ENCODE measurements at places on chromosomes 16 and 17. TPM values are rescaled to one million over a fixed set of nuclear protein-coding genes. Genes with fewer than 3 reads are reported as not detected.

- no peak overlapping the region for H3K27ac ChIP-seq
- no peak overlapping the region for H3K4me3 ChIP-seq
- H3K4me1 ChIP-seq, result no peaks in the 10 kb centered on the region
- H3K27me3 ChIP-seq, result no peaks in the 10 kb centered on the region
Observed at GRCh38 chr17:69265873-69266272, 37.2 kb upstream of the ABCA10 start.

Gene GPRC5B
- 7.4 TPM for total RNA-seq

DNA sequence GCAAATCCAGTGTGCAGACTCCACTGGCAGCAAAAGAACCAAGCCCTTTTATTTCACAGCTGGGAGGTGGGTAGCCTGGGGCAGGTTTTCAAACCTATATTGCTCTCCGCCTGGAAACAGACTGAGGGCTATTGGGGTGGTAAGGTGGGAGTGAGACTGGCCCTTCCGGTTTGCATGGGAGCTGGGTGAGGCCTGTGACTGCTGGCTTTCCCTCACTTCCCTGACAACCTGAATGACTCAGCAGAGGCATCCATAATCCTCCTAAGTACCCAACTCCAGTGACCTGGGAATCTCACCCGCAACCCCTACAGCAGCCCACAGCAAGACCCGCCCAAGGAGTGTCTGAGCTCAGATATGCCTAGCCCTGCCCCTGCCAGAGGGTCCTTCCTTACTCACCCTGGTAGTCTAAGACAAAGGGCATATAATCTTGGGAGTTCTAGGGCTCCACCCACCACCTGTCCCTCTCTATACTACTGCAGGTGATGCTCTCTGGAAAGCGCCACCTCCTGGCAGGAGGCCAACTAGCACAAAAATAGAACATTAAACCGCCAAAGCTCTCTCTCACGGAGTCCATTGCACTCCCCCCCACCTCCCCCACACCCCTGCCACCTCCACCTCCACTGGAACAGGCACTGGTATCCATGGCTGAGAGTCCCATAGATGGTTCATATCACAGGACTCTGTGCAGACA is 602.0 kb upstream of the C16orf82 start:
- no peaks in the 10 kb centered on the region for H3K36me3 ChIP-seq
- no peak overlapping the region for H3K4me3 ChIP-seq
- DNase-seq, result no peak
- no peaks in the 10 kb centered on the region for H3K27me3 ChIP-seq
- no peak overlapping the region for H3K27ac ChIP-seq

- no peaks in the 10 kb centered on the region for H3K27me3 ChIP-seq
- H3K27ac ChIP-seq, result no peak overlapping the region
- H3K36me3 ChIP-seq, result no peaks in the 10 kb centered on the region
- DNase-seq, result peak; percentile 47
- no peaks in the 10 kb centered on the region for H3K4me1 ChIP-seq
Observed at GRCh38 chr16:50311134-50311528, 44.8 kb downstream of the ADCY7 start.

DNA sequence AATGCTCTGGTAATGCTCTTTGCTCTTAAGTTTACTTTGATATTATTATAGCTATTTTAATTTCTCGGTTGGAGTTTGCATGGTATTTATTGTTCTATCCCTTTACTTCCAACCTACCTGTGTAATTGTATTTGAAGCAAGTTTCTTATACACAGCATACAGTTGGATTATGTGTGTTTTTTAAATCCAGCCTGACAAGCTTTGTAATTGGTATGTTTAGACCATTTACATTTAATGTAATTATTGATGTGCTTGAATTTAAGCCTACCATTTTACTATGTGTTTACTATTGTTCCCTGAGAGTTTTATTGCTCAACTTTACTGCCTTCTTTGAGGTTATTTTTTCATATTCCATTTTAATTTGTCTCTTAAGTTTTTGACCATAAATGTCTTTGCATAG is 35.7 kb downstream of the ACSF3 start:
- H3K4me1 ChIP-seq, result no peaks in the 10 kb centered on the region
- H3K4me3 ChIP-seq, result no peak overlapping the region
- H3K36me3 ChIP-seq, result no peaks in the 10 kb centered on the region
- H3K27me3 ChIP-seq, result no peaks in the 10 kb centered on the region

GRCh38 chr16:23131931-23132621 is 17.2 kb downstream of the USP31 start:
- peak overlapping the region; percentile 48 for H3K27ac ChIP-seq
- no peak overlapping the region for H3K4me3 ChIP-seq
- DNase-seq, result no peak

Gene PNMT
- 1.4 TPM for total RNA-seq

DNA sequence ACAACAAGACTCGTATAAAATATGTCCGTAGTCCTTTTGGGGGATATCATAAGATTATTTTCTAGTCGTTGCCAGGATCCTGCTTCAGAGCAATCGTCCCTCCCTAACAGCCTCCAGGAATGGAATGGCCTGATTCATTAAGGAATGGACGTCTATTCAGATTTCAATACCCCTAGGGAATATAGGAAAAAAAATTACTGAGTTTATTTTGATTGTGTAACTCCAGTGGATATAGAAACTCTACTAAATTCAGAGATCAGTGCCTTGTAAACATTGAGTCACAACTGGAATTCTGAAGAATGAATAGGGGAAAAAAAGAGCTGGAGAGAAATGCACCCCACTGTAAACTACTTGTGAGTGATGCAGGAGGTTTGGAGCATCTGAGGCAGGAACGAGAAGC is 1171.5 kb upstream of the GOT2 start:
- H3K27ac ChIP-seq, result no peak overlapping the region
- no peak for DNase-seq
- H3K36me3 ChIP-seq, result no peaks in the 10 kb centered on the region
- no peaks in the 10 kb centered on the region for H3K4me1 ChIP-seq
- H3K4me3 ChIP-seq, result no peak overlapping the region

- no peaks in the 10 kb centered on the region for H3K36me3 ChIP-seq
- no peaks in the 10 kb centered on the region for H3K4me1 ChIP-seq
- no peak overlapping the region for H3K4me3 ChIP-seq
- no peak for DNase-seq
Observed at GRCh38 chr16:56787167-56787566, 57.2 kb downstream of the NUP93 start.

DNA sequence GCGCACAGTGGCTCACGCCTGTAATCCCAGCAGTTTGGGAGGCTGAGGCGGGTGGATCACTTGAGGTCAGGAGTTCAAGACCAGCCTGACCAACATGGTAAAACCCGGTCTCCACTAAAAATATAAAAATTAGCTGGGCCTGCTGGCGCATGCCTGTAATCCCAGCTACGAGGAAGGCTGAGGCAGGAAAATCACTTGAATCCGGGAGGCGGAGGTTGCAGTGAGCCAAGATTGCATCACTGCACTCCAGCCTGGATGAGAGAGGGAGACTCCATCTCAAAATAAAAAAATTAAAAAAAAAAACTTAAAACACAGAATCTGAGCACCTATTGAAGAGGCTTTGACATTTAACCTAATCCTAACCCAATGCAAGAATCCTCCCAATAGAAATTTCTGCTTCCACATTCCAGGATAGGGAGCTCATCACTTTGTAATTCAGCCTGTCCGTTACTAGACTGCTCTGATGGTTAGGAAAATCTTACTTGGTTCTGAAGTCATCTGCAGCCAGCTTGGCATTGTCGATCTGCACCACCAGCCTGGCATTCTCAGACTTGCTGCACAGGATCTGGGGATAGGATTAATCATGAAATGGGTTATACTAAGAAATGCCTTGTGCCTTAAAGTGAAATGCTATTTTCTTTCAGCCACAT is 2.1 kb downstream of the KRT33B start:
- no peaks in the 10 kb centered on the region for H3K36me3 ChIP-seq
- no peak overlapping the region for H3K4me3 ChIP-seq
- no peaks in the 10 kb centered on the region for H3K4me1 ChIP-seq
- no peaks in the 10 kb centered on the region for H3K27me3 ChIP-seq
- no peak overlapping the region for H3K27ac ChIP-seq
- DNase-seq, result no peak

DNA sequence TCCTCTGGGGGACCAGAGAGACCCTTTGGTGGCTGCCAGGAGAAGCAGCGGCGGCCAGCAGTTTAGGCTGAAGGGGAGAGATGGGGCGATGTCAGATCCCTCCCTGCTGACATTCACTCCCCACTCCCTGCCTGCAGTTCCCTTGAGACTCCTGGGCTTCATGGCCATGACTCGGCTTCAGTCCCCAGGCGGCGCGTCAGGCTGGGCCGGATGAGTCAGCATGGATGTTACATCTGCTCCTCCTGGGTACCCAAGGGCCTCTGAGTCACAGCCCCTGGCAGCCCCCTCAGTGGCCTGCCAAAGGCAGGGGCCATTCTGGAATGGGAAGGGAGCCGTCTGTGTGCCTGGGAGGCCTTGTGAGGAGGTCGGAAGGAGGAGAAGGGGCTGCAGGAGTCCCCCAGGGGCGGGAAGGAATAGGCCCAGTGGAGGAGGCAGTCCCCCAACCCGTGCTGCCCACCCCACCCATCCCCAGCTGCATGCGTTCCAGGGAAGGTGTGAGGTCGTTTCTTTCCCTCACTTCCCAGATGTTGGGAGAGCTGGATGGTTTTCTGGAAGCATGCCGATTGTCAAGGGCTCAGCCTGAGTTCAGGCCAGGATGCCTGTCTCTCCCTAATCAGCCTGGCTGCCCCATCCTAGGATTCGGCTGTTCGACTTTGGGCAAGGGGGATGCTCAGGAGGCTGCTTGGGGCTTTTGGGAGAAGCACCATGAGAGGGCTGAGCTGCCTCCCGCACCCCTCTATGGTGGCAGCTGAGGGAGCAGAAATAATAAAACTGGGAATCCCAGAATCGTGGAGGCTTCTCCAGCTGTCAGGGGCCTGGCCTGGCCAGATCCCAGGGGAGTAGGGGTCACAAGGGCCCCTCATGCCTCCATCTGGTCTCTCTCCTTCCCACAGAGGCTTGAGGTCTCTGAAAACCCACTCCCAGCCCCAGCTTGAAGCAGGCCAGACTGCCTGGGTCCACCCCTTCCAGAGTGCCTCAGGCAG is 9.7 kb downstream of the RHBDL3 start:
- H3K27ac ChIP-seq, result no peak overlapping the region
- no peaks in the 10 kb centered on the region for H3K4me1 ChIP-seq
- no peak overlapping the region for H3K4me3 ChIP-seq
- no peaks in the 10 kb centered on the region for H3K36me3 ChIP-seq
- no peaks in the 10 kb centered on the region for H3K27me3 ChIP-seq

Gene IL17C
- not detected for total RNA-seq

GRCh38 chr17:77476931-77477805 is 336.4 kb downstream of the SEC14L1 start:
- H3K27me3 ChIP-seq, result no peaks in the 10 kb centered on the region
- H3K36me3 ChIP-seq, result no peaks in the 10 kb centered on the region
- H3K4me3 ChIP-seq, result no peak overlapping the region
- H3K27ac ChIP-seq, result peak overlapping the region; percentile 47

Gene PLCG2
- 44.4 TPM for total RNA-seq

- no peak overlapping the region for H3K27ac ChIP-seq
- no peaks in the 10 kb centered on the region for H3K27me3 ChIP-seq
- H3K4me3 ChIP-seq, result no peak overlapping the region
- H3K4me1 ChIP-seq, result no peaks in the 10 kb centered on the region
- no peak for DNase-seq
Observed at GRCh38 chr17:72455562-72455961, 334.7 kb downstream of the SOX9 start.

DNA sequence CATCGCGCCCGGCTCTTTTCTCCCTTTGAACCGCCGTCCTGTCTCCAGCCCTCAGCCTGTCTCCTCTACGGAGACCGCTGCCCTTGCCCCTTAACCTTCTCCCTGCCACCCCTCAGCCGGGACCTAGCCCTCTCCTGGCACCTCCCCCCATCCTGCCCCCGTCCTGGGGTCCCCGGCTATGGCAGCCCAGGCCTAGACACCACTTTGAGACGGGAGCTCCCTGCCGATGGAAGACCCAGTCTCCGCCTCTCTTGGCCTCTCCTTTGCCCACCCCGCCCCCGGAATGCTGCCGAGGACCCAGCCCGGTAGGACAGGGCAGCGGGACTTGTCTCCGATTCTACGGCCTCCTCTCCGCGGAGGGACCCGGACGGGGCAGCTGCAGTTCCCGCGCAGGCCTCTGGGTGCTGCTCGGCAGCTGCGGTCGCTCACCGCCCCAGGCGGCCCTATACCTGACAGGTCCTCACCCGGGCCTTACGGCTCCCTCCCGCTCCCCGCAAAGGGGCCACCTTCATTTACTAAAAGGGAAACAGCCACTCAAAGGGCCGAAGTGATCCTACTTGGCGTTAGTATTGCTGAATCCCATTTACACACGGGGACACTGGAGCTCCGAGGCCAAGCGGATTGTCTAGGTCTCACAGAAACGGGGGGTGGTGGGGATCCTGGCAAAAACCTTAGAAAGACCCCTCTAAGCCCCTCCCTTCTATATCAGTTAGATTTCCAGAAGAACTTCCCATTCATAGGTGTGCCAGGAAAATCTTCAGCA is 32.6 kb upstream of the TAC4 start:
- H3K36me3 ChIP-seq, result no peaks in the 10 kb centered on the region
- H3K27ac ChIP-seq, result no peak overlapping the region
- H3K4me1 ChIP-seq, result no peaks in the 10 kb centered on the region
- no peak overlapping the region for H3K4me3 ChIP-seq
- peak; percentile 83 for DNase-seq

GRCh38 chr17:17402558-17402957 is 74.2 kb upstream of the MED9 start:
- H3K4me3 ChIP-seq, result no peak overlapping the region
- H3K27me3 ChIP-seq, result no peaks in the 10 kb centered on the region
- H3K4me1 ChIP-seq, result peaks cover 16% of the 10 kb centered on the region
- DNase-seq, result no peak
- no peaks in the 10 kb centered on the region for H3K36me3 ChIP-seq

DNA sequence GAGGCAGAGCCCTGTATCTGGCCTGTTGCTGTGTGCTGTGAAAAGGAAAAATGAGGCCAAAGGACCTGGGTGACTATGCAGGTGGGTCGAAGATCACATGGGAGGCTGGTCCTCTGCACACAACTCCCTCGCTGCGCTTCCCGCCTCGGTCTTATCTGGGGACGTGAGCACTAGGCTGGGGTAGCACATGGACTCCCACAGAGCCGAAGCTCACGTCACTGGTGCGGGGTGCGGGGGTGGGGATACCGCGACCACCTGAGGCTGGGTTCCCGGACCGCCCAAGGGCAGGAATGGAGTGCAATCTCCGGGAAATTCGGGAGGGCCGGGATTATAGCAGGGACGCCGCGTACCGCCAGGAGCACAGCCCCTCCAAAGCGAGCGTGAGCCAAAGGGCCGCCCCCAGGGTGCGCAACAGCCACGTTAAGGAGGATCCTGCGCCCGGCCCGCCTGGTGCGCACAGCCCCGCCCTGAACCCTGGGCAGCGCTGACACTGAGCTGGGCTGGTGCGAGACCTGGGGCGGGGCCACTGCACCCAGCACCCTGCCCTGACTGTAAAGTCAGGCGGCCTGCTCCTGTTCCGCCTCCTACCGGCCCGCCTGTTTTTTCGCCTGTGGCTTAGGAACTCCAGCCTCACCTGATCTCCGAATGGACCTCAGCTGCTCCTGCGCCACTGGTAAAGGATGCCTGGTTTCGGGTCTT is 4.8 kb downstream of the MT1A start:
- peaks cover 5% of the 10 kb centered on the region for H3K4me1 ChIP-seq
- H3K4me3 ChIP-seq, result peak overlapping the region; percentile 20
- H3K27me3 ChIP-seq, result no peaks in the 10 kb centered on the region
- peak overlapping the region; percentile 36 for H3K27ac ChIP-seq
- peak; percentile 92 for DNase-seq
